ENCODE measurements at places on chromosomes 7 and 10. TPM values are rescaled to one million over a fixed set of nuclear protein-coding genes. Genes with fewer than 3 reads are reported as not detected.

Gene CDC14C
- total RNA-seq, result 0.16 TPM

Gene BICC1
- total RNA-seq, result 189 TPM

Gene ABLIM1
- 7.9 TPM for total RNA-seq

Gene PUS7
- total RNA-seq, result 28.2 TPM

Gene ODAD2
- total RNA-seq, result 0.49 TPM

Gene TEX47
- not detected for total RNA-seq

Gene METTL27
- 9.0 TPM for total RNA-seq

Gene TMEM270
- not detected for total RNA-seq

Gene PARD3
- total RNA-seq, result 45.8 TPM

Gene ANXA8
- 1.1 TPM for total RNA-seq

Gene OR13A1
- not detected for total RNA-seq

Gene CALHM1
- not detected for total RNA-seq

Gene ANKRD30A
- total RNA-seq, result not detected

Gene TSPAN33
- 0.73 TPM for total RNA-seq

Gene LIPF
- total RNA-seq, result not detected

Gene PON1
- not detected for total RNA-seq

Gene AQP1
- total RNA-seq, result 36.2 TPM

Gene ARHGEF35
- 2.8 TPM for total RNA-seq

Gene C10orf90
- not detected for total RNA-seq

Gene SEMA3D
- 32.7 TPM for total RNA-seq

Gene CTNNA3
- under 0.01 TPM for total RNA-seq

All from hair follicle dermal papilla cell (primary cell).